ENCODE measurements at places on chromosomes 7 and 10. TPM values are rescaled to one million over a fixed set of nuclear protein-coding genes. Genes with fewer than 3 reads are reported as not detected.

The SMIM30 gene
- 43.5 TPM for polyA plus RNA-seq

The SORCS3 gene
- 0.27 TPM for polyA plus RNA-seq

The MMS19 gene
- 43.7 TPM for polyA plus RNA-seq

The RARRES2 gene
- polyA plus RNA-seq: 400 TPM

The EPO gene
- not detected for polyA plus RNA-seq

The LRRD1 gene
- not detected for polyA plus RNA-seq

The OLAH gene
- 0.47 TPM for polyA plus RNA-seq

The PPP1R3A gene
- polyA plus RNA-seq: not detected

The PON1 gene
- polyA plus RNA-seq: 0.13 TPM

The AOC1 gene
- not detected for polyA plus RNA-seq

The CPN1 gene
- 0.05 TPM for polyA plus RNA-seq

The SEMA4G gene
- 2.3 TPM for polyA plus RNA-seq

The OR2A42 gene
- 0.04 TPM for polyA plus RNA-seq

All from urinary bladder (tissue), 4 donors.